ENCODE measurements at places on chromosomes 2 and 18.

GRCh38 chr2:215479121-215479520 is 43.3 kb upstream of the FN1 start:
- no peak for DNase-seq

DNA sequence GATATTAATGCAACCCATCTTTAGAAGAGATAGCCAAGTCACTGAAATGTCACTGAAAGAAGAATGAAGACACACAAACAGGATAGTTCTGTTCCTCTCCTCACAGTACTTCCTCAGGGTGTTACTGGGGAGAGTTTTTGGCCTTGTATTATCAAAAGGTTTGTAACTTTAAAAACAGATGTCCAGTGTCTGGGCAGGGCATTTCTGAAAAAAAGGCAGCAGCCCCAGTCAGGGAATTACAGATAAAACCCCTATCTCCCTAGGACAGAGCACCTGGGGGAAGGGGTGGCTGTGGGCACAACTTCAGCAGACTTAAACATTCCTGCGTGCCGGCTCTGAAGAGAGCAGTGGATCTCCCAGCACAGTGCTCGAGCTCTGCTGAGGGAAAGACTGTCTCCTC is 30.8 kb downstream of the LANCL1 start:
- no peak for DNase-seq

GRCh38 chr18:9914584-9915290 is 921 bp downstream of the VAPA start:
- DNase-seq: peak; percentile 58

GRCh38 chr18:9189491-9189890 is 52.9 kb downstream of the ANKRD12 start:
- DNase-seq: no peak

DNA sequence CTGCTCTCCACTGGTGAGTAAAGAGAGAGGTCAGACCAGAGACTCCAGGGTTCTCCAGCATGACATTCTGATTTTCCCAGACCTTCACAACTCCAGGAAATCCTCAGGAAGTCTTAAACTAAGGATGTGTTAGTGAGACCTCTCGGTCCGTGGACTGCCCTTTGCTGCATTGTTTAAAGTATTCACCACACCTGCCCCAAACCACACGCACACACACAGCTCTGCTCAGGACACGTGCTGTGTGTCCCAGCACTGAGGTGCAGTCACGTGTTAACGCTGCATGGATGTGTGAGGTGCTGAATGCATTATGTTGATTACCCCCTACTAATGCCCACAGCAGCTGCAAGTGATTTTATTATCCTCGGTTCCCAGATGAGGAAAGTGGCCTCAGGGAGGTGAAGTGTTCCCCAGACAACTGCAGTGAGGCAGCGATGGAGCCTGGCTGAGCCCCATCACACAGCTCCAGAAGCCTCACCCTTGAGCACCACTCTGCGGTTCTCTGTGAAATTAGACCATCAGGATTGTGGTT is 68.4 kb downstream of the TRAPPC12 start:
- DNase-seq: no peak

DNA sequence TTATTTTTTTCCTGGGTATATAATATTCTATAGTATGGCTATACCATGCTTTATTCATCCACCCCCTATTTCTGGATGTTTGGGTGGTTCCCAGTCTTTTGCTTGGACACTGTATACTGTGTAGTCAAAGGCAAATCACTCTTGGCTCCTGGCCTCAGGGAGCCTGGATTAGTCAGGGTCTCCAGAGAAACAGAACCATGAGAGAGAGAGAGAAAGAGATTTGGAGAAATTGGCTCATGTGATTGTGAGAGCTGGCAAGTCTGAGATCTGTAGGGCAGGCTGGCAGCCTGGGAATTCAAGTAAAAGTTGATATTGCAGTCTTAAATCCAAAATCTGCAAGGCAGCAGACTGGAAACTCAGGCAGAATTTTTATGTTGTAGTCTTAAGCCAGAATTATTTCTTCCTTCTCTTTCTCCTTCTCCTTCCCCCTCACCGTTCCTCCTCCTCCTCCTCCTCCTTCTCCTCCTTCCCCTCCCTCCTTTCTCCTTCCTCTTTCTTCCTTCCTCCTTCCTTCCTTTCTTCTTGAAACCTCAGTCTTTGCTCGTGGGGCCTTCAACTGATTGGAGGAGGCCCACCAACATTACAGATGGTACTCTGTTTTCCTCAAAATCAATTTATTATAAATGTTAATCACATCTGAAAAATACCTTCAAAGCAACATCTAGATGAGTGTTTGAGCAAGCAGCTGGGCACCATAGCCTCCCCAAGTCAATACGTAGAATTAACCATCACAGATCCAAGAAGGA is 33.0 kb downstream of the CTIF start:
- no peak for DNase-seq

GRCh38 chr2:170562928-170563327 is 152.2 kb upstream of the SP5 start:
- no peak for DNase-seq

GRCh38 chr2:74503506-74504475 is 3.7 kb downstream of the PCGF1 start:
- no peak for DNase-seq

DNA sequence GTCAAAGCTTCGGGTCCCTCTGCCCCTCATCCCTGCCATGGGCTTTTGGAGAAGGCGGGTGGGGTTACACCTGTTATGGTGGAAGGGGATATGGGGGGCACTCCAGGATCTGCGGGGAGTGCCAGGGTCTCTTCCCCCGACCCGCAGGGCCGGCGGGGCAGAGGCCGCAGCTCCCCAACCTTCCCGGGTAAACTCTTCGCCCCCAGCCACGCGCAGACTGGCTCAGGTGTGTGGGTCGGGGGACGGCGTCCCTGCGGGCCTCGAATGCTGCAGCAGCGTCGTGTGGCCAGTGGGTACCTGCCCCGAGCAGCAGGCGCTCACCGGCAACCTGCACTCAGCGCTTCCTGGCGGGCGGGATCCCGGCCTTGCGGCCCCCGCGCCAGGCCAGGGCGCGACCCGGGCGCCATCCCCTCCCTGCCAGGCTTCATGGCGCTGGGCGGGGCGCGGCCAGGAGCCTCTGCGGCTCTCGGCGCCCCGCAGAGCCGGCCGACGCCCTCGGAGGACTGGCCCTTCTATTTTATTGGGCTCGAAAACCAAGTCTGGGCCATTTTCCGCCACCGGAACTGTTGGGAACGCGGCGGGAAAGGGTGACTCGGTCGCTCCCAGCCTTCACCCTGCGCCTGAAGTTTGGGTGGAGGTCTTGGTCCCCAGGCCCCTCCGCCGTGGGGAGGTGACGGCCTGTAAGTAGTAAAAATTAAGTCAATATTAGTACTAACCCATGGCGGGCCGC is 4.5 kb downstream of the GBX2 start:
- DNase-seq: no peak

GRCh38 chr2:94872088-94872618 is 923 bp downstream of the TEKT4 start:
- DNase-seq: no peak

DNA sequence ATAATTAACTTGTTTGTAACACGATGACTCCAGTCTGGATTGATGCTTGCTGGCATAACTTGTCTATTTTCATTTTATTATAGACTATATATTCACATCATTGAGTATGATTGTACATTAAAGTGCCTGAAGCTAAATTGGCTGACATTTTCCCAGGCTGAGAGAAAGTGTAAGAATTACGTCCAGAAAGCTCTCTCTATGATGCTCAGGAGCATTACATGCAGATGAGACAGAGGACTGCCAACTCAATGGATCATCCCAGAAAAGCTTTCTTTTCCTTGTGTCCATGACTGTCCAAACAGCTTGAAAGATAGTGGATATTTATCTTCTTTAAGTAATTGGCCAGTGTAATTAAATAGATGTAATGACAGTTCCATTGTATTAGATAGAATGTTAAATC is 1372.2 kb upstream of the TMEFF2 start:
- DNase-seq: no peak

DNA sequence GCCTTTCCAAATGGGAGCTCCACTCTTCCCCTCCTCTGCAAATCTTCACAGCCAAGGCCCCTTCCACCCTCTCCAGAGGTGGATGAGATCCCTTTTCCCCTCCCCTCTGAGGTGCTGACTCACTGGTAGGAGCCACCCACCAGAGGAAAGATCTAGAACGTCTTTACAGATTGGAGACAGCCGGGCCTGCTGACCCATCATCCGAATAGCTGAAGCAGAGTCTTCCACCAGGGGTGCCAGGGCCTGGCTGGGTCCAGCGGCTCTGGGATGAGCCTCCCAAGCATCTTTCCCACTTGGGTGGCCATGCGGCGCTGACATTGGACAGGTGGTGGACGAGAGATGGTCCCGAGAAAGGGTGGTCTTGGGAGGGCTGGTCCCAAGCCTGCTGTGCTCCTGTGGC is 9.0 kb downstream of the ERFE start:
- DNase-seq: no peak

DNA sequence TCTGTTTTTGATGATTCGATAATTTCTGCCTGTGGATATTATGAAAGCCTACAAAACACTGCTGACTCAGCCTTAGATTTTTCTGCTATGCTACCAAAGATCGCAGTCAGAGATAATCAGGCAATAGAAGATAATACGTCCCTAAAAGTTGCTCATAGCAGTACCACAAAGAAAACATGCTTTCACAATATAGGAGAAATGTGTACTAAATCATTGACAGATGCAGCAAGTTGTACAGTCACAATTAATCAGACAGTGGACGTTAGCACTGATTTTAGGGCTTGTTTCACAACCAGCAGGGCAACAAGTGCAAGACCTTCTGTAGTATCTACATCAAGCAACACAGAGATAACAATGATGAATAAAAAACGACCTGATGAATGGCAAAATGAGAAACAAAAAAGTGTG is 19.5 kb downstream of the RBM44 start:
- DNase-seq: no peak

DNA sequence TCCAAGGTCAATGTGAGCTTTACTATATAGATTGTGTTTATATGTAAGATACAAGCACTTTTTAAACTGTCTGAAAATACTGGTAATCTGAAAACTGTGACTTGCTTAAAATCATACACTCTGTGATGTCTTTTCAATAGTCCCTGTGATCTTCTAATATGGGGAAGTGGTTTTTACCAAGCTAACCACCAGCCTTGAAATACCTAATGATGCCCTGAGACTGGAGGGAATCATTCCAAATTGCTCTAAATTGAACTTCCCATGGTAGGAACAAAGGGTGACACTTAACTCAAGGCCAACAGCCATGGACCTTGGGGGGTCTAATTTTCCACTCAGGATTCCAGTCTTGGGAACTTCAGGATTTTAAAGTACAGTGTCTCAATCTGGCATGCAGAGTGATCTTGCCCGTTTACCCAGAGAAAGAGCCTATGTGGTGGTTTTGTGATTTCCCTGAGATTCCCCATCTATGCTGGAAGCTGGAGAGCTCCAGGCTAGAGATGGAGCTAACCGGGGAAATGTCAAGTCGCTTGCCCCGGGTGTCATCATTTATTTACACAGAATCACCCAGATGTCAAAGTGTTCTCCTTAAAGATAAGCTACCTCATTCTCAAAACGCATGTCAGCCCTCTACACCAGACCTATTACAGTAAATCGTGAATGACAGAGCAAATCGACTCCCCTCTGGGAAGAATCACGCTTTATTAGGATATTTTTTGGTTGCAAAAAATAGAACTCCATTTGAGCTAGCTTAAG is 198.5 kb downstream of the SP3 start:
- no peak for DNase-seq

DNA sequence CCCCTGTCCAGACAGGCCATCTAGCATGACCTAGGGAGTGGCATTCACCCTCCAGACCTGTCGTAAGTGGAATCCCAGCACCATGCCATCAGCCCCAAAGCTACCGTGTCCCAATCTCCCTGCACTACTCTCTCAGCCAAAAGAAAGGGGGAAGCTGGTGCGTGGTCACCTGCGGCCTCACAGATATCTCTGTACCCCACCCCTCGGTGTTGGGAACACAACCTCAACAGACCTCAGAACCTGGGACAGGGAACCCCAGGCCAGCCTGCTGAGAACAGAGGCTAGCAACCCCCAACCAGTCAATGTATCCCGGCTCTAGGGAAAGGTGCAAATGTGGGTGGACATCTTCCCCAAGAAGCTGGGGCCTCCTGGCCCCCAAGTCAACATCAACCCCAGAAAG is 38.2 kb downstream of the LMAN2L start:
- no peak for DNase-seq

GRCh38 chr2:224598678-224599077 is 13.5 kb upstream of the CUL3 start:
- no peak for DNase-seq

- no peak for DNase-seq
Measured at GRCh38 chr2:121489911-121490583, 40.6 kb upstream of the RNU4ATAC start.

- no peak for DNase-seq
Measured at GRCh38 chr2:171807831-171808393, 86.1 kb downstream of the SLC25A12 start.

DNA sequence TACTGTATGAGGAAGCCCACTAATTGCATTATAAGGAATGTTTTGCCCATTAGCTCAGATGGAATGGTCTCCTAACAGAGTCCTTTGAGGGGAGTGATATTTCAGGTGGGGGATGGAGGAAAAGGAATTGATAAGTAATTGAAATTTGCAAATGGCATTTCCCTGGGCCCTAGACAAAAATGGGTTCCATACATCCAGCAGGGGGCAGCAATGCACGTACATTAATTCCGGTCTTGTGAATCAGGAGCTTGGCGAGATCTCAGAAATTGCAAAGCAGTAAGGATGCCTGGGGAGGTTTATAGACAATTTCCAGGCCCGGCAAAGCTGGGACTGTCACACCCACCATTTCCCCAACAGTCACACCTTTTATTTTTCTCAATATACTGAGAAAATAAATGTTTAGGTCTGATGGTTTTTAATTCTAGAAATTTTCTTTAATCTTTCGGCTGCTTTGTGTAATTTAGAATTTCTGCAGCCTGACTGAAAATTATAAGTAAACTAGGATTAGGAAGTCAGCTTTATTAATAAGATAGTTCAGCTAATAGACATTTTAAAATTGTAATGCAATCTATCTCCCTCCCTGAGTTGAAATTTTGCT is 122.8 kb downstream of the LYPD1 start:
- DNase-seq: no peak

GRCh38 chr2:63695583-63695982 is 106.8 kb downstream of the MDH1 start:
- DNase-seq: no peak

GRCh38 chr2:155662224-155662623 is 670.3 kb downstream of the NR4A2 start:
- DNase-seq: no peak

GRCh38 chr18:63936156-63936931 is 12.8 kb upstream of the HMSD start:
- peak; percentile 63 for DNase-seq

Data from stimulated activated CD4-positive, alpha-beta T cell treated with anti-CD3 and anti-CD28 coated beads, Interleukin-12 subunit alpha, Interleukin-12 subunit beta, amount 100 ng/mL, for 24 hours (primary cell).